ENCODE measurements at places on chromosomes 16 and 17. TPM values are rescaled to one million over a fixed set of nuclear protein-coding genes. Genes with fewer than 3 reads are reported as not detected.

DNA sequence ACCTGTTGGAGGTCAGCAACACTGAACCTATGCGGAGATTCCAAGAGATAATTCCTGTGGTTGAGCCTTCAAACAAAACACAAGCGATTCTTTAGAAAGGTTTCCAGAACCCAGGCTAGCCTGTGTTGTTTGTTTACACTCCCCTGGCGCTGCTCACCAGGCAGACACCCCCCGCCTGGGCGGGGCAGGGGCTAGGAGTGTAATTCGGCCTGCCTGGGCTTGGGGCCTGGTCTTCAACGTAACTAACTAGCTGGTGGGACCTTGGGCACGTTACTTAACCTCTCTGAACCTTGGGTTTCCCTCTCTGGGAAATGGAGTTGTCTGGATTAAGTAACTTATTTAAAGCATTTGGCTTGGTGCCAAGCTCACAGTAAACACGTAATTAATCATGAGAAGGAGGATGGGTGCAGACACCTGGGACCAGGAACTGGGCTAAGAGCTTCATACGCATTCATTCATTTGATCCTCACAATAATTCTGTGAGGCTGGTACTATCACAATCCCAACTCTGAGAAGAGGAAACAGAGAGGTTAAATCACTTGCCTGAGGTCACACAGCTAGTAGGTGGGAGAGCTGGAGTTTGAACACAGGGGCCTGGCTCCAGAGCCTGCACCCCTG is 7.6 kb upstream of the ARHGAP27 start:
- DNase-seq = no peak

CCNF gene
- total RNA-seq = 11.7 TPM

KRTAP16-1 gene
- total RNA-seq = not detected

GRCh38 chr17:77145612-77146245 is 5.0 kb downstream of the SEC14L1 start:
- DNase-seq = peak; percentile 59

- no peak for DNase-seq
Observed at GRCh38 chr17:33976831-33977230, 278.3 kb upstream of the CCL2 start.

ACAP1 gene
- total RNA-seq = 2.9 TPM

- DNase-seq = no peak
Observed at GRCh38 chr17:9468532-9468931, 107.1 kb downstream of the STX8 start.
